Pancreas (tissue), 10 donors: ENCODE measurements at places on chromosomes 2 and 18.
A peak's percentile ranks its signal among the peaks of the same experiment; 100 is the strongest.

DNA sequence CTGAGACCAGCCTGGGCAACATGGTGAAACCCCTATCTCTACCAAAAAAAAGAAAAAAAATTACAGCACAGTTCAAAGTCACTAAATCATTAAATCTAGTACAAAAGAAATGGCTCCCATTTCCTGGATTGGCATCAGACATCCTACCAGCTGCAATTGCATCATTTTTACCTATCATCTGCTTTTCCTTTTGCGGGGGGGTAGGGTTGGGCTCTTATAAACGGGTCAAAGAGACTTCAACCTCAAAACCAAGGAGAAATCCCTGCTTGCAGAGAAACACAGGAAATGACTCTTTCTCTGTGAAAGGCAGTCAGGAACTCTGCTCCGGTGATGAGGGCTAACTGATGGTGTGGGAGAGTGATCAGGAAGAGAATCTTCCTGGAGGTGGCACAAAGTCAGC, 45.3 kb upstream of the RFX8 start:
- DNase-seq: no peak

- DNase-seq: no peak
Observed at GRCh38 chr2:178395295-178395694, 55.7 kb downstream of the PRKRA start.

GRCh38 chr2:101119431-101119830, 31.8 kb downstream of the TBC1D8 start:
- peak; percentile 83 for DNase-seq

- no peak for DNase-seq
Observed at GRCh38 chr2:23760736-23761135, 166.2 kb downstream of the ATAD2B start.

GRCh38 chr18:47284721-47285395, 33.4 kb upstream of the SKOR2 start:
- DNase-seq: no peak

- DNase-seq: no peak
Observed at GRCh38 chr2:129681788-129682187, 297.7 kb upstream of the RAB6C start.

DNA sequence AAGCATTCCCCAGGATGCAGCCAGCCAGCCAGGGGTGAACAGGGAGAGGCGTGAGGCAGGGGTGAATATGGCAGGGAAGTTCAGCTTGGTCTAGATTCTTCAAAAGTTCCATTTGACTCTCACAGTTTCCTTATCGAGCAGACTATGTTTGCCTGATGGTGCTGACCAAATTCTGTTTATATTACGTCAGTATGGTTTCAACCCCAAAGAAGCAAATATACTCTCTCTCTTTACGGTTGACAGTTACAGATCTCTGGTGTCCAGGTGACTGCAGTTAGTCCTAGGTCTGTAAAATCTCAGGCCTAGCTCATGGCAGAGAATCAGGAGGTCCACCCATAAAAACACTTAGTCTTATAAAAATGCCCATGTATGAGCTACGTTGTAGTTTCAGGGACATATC, 38.3 kb upstream of the DNMT3A start:
- no peak for DNase-seq

DNA sequence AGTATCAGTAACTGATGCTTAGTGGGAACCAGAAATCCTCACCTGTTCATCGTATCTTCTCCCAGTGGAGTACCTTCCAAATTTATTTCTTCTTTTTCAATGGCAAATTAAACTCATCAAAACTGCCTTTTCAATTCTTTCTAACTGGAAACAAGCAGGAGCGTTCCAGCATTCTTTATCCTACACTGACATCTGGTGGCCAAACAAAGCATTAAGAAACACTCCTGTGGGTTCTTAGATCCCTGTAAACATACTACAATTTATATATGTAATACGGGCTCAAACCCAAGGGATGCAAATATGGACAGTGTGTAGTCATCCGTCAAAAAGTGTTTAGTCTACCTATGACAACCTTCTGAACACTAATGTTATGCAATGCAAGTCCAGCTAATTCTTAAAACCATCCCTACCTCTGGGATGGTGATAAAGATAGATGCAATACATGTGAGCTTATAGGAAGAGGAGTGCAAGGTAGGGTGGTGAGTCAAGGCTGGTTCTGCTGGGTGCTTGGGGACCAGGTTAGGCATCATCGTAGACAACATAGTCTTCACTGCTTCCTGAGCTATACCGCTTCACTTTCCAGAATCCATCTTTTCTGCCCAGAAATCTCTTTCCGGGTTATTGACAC, 375.0 kb downstream of the CTNNA2 start:
- DNase-seq: no peak

DNA sequence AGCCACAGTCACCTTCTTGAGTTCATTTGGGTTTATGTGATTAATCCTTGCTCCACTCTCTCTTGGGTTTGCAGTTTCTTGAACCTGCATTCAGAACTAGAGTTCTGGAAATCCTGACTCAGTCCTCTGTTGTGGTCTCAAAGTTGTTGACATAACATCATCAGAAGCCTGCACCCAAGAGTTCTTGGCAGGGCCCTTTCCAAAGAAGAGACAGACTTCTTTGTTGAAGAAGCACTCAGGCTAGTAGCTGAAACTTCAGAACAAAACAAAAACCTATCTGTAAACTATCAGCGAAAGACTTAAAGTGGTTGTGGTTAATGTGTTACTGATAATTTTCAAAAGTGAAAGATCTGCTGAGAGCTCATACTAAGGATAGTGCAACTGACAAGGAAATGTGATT, 120.8 kb downstream of the FAM168B start:
- no peak for DNase-seq

GRCh38 chr2:86201671-86202335, 2.5 kb downstream of the MRPL35 start:
- no peak for DNase-seq

DNA sequence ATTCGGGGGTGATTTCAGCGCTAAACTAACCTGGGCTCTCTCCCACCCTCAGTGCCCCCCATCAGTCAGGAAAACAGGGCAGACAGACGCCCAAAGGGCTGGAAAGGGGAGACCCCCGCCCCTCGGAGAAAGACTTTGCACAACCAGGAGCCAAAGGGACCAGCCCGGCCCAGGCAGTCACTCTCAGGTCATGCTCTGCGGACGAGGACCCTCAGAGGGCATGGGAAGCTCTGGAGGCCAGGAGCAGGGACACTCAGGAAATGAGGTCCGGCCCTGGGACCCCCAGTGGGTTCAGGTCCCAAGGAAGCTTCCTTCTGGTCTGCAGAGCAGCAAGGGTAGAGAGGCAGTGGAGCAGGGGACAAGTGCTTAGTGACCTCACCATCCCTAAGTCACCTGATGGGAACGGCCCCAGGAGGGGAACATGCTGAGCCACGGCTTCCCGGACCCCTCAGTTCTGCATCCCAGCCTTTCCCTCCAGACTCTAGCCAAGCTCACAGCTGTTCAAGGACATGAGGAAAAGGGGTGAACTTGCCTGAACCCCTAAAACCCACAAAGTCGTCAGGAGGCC, 88.0 kb upstream of the GPC1 start:
- DNase-seq: peak; percentile 44

- peak; percentile 7 for DNase-seq
Observed at GRCh38 chr2:213065583-213066442, 85.6 kb downstream of the IKZF2 start.

GRCh38 chr2:68388358-68388757, 23.3 kb downstream of the PLEK start:
- DNase-seq: no peak

DNA sequence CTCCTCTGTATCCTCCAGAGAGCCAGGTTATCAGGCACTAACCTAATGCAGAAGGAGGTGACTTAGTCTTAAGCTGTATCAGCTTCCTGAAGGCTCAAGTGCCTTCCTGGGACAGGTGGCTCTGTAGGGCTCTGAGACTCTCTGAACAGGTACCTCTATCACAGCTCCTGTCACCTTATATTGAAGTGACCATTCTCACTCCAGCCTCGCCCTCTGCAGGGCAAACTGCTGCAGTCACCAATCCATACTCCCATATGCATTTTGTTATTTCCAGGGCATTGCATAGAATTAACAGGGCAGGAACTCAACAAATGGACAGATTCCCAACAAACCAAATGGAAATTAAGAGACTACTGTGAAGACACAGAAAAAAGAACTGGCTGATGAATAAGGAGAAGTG, 203.0 kb upstream of the REV1 start:
- DNase-seq: no peak

DNA sequence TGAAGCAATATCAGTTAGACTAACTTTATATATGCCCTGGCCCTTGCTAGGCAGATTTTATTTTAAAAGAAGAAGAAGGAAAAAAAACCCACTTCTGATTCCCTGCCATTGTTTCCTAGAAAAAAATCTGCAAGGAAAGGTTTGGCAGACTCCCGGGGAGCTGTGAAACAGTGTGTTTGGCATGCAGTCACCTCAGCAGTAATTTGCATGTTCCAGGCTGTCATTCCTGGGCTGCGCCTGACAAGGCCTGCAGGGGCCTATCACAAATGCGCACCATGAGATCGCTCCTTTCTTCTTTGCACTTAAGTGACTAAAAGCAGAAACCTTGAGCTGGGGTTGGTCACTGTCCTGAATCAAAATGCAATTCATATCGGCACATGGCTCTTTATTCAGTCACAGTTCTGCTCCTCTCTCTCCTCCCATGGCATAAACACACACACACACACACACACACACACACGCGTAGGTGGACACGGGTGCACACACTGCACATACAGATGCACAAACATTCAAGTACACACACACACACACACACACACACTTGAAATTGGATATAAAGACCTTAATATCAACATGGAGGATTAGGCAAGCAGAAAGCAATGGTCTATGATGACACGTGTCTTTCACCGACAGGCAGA, 172.8 kb downstream of the MYT1L start:
- DNase-seq: no peak

DNA sequence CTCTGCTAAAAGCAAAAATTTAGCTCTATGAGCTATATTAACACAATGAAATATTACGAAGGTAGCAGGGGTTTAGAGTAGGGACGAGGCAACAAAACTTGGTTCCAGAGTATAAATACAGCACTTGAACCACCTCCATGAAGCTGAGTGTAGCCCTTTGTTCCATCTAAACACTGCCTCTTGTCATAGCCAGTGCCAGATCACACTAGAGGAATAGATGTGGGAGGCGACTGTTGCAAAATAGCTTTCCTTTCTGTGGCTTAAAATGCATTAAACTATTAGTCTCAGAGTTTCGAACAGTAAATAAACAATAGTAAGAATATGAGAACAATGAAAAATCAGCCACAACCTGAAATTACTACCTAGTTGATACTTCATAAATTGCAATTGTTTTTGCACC, 29.8 kb downstream of the PIEZO2 start:
- DNase-seq: no peak

DNA sequence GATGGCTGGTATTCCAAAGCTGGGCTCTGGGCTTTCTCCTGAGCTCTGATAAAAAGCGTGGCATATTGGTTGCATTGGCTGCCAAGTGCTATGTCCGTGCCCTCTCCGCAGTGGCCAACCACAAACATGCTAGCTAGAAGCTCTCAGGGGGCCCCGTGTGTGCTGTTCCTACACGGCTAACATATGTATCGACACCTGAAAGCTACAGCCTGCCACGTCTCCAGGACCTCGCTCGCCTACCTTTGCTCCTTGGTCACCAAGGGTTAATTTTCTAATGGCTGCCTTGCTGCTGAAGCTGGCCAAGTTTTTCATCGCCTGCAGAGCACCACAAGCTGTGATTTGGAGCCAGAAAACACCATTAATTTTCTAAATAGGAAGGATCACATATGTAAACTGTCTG, 888.4 kb downstream of the BCL11A start:
- DNase-seq: no peak

GRCh38 chr18:80044072-80044471, 9.8 kb downstream of the RBFA start:
- no peak for DNase-seq

GRCh38 chr2:44707945-44708660, 233.4 kb upstream of the SIX3 start:
- no peak for DNase-seq

GRCh38 chr2:71409611-71410010, 43.8 kb upstream of the DYSF start:
- no peak for DNase-seq

DNA sequence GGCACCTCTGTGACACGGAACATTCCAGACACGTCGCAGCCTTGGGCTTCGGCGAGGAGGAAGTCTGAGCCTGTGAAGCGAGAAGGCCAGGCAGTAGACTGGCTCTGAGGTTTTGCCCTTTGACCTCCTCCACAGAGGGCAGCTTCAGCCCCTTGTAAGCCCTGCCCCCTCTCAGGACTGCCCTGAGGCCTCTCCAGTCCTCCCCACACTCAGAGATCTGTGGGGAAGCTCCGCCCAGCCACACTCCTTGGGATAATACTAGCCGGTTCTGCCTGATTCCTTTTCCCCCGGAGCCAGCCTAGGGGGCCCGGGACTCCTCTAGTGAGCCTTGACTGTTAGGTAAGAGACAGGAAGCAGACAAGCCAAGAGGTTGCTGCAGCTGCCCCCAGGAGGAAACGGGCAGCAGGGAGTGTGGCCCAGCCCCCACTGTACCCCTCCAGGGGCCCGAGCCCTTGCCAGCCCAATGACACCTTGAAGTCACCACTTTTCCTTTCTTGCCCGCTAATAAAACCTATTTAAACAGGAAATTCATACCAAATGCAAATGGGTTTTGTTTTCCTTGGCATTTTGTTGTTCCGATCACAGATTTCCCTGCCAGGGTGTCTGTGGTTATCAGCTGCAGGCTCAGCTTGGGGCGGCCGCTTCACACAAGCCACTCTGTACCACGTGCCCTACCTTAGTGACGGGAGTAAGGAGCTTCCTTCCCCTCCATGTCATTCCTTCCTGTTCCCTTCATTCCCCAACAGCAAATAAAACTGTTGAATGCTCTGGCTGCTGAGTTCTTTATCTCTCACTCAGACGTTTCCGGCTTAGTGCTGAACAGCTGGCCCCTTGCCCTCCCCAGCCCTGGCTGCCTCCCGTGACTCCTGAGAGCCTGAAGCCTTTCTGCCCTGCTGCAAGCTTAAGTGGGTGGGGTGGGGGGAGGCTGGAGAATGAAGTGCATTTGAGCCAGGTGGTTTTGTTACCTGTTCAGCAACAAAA, 124.7 kb downstream of the CABLES1 start:
- DNase-seq: peak; percentile 62

DNA sequence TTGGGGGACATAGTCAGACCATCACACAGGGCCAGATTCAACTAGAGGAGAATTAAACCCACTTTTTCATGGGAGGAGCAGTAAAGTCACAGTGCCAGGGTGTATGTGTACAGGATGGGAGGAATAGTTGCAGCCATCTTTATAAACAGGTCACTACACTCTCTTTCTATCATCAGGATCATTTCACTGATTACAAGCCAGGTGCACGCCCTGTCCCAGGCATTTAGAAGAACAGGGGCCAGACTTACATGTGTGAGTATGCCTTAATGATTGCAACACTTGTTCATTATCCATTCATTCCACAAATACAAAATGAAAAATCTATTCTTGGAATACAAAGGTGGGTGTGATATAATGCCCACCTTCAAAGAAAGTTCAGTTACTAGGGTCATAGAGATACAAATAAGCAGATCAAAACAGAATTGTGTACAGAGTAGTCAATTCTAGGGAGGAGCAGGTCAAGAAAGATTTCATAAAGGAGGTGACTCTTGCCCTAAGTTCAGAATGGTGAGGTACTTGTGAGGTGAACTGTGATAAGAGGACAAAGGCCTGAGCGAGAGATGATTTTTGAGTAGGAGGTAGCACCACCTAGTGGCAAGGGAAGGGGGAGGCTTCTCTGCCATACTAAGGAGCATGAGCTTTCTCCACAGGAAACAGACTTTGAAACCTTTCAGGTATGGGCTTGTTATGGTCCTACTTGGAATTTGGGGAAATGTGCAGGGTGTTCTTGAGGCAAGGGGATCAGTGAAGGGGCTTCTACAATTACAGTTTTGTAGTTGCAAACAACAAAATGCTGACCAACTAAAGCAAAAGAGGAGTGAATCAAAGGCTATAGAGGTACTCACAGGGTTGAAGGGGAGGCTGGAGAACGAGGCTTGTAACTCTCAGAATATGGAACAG, 156.3 kb downstream of the SUCLG1 start:
- peak; percentile 20 for DNase-seq
